Jurkat, Clone E6-1 (cell line): ENCODE measurements at places on chromosomes 11 and 22.
A peak's percentile ranks its signal among the peaks of the same experiment; 100 is the strongest.

- no peak for DNase-seq
Observed at GRCh38 chr11:110470716-110471115, 41.0 kb downstream of the FDX1 start.

GRCh38 chr11:59141673-59142460 is 789 bp upstream of the FAM111A start:
- DNase-seq, result no peak

- DNase-seq, result no peak
Observed at GRCh38 chr22:47247579-47248240, 485.3 kb downstream of the TBC1D22A start.

DNA sequence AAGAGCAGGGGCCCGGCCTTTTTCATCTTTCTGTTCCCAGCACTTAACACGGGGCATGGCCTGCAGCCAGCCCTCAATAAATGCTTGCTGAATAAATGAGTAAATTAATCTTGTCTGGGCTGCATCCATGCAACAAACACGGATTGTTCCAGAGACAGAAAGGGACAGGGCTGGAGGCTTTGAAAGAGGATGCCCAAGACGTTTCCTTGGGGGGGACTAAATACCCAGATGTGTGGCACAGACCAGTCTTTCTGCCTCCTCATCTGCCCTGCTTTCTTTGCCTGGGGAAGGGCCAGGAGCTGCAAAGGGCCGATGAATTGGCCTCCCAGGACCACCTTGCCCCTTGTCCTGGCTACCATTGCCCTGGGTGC is 40.4 kb downstream of the SHISAL1 start:
- DNase-seq, result no peak

DNA sequence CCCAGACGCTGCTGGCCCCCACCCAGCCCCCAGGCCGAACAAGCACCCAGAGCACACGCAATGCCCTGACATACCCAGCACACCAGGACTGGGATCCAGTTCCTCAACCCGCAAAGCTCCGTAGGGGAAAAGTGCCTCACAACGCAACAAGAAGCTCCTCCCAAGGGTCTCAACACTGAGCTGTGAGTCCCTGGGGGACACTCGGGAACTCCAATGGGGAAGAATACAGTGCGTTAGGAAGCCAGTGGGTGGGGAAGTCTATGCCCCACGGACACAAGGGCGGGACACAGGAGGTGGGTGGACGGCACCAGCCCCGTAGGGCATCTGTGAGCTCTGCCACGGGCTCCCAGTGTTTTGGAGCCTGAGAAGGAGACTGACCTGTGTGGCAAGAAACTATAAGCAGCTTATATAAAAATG is 1.6 kb downstream of the DEAF1 start:
- no peak for DNase-seq

- no peak for DNase-seq
Observed at GRCh38 chr11:1640076-1640946, 10.7 kb downstream of the KRTAP5-5 start.

DNA sequence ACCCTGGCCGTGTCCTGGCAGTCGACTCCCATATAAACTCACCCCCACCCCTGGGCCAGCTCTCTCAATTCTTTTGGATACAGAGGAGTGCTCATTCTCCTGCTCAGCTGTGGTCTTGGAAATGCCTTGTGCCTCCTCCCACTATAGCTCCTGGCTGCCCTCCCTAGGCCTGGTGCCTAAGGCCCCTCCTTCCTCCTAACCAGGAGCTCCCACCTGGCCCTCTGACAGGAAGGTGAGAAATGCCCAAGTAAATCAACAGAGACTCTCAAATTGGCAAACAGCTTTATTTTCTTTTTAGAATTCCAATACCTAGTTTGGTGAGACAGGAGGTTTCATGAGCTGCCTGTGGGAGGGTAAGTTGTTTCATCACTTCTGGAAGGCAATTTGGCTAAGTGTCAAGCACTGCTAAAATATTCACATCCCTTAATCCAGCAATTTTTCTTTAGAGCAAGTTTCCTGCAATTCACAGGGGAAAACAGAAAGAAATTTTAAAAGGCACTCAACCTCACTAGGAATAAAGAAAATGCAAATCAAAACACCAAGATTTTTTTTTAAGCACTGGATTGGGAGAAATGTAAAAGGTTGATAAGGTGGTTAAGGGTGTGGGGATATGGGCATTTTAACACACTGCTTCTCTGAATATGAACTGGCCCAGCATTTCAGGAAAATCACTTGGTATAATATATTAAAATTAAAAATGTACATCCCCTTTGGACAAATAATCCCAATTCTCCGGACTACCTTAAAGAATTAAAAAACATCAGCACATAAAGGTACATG is 209.7 kb upstream of the ARHGAP20 start:
- DNase-seq, result no peak

DNA sequence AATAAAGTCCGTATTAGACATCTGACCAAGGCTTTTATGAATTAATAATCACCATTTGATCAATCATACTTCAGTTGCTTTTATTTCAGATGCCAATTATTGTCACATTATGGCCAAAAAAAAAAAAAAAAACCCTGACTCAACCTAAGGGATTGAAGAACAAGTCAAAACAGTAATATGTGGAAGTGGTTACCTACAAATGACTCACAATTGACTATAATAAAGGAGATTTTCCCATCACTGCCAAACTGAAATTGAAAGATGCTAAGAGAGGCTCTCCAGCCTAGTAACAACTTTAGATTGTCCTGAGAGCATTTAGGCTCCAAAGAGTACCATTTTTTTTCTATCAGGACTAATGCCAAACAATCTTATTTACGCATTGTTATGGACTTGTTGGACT is 35.2 kb downstream of the SOX6 start:
- no peak for DNase-seq

DNA sequence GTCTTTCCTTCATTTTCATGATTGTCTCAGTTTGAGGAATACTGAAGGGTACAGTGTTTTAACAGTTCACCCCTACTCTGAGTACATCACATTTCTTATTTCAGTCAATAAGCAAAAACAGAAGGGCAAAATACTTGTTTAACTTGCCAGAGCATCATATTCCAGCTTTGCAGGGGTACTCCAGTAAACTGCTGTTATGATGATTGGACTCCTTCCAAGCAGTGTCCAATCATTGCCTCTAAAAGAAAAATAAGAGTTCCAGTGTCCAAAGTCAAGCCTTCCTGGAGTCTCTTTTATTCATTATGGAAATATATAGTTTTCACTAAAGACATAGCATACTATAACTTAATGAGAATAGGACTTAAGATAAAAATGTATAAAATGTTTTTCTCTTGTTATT is 105.1 kb downstream of the FANCF start:
- DNase-seq, result no peak

DNA sequence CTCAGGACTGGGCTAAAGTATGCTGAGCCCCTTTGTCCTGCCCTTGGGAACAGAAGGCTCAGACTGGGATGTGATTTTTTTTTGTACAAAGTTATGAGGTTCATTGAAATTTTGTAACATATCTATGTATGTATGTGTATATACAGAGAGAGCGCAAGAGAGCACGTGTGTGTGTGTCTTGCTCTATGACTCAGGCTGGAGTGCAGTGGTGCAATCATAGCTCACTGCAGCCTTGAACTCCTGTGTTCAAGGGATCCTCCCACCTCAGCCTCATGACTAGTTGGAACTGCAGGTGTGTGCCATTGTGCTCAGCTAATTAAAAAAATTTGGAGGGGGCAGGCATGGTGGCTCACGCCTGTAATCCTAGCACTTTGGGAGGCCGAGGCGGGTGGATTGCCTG is 5.7 kb downstream of the TMEM25 start:
- DNase-seq, result no peak

DNA sequence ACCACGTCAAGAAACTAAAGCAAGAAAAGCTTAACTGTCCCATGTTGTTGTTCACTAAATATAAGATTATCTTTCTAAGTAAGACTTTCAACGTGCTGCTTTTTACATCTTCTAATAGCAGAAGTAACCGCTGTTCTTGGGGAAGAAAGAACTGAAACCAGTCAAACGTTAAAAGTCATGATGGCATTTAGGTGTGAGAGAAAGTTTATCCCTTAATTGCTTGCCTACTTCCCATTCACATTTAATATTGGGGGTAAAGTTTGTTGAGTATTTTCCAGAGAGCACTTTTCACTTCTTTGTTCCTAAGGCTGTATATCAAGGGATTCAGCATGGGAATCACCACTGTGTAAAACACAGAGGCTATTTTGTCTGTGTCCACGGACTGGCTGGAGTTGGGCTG is 970 bp downstream of the OR5B21 start:
- DNase-seq, result no peak

DNA sequence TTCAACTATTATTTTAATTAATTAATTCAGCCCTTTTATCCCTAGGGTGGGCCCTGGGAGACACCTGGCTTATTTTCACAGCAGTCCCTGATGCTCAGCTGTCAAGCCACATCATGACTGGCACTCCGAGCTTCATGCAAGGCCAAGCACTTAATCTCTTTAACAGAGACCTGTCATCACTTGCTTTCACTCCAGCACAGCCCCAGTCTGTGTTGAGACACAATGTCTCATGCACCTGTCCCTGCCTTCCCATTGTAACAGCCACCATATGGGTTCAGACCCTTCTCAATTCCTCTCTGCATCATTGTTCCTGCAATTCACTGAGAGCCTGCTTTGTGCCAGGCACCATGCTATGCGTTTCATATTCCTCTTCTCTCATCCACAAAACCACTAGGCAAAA is 222.2 kb upstream of the TENM4 start:
- no peak for DNase-seq

DNA sequence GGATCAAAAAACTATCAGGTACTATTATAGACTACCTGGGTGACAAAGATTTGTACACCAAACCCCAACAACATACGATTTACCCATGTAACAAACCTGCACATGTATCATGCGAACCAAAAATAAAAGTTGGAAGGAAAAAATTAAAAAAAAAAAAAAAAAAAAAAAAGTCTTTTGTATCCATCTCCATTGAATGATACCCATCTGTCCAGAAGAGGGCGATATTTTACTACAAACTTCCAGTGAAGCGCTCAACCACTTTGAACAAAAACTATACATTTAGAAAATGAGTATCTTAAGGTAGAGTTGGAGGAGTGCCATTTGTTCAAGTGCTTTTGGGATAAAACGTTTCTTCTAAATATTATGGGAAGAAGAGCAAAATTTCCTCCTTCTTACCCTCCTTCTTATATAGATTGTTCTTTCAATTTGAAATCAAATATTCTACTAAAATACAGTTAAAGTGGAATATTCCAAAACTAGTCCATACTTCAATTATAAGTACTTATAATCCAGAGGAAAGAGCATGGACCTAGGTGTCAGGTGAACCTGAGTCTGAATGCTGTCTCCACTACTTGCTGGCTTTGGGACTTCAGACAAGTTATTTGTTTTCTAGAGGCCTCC is 23.3 kb downstream of the ARL14EP start:
- peak; percentile 70 for DNase-seq

- no peak for DNase-seq
Observed at GRCh38 chr11:26953770-26954392, 40.0 kb upstream of the FIBIN start.

GRCh38 chr22:37334859-37335805 is 52.8 kb downstream of the CYTH4 start:
- DNase-seq, result no peak

- no peak for DNase-seq
Observed at GRCh38 chr11:122209619-122210366, 93.8 kb upstream of the BLID start.

- DNase-seq, result no peak
Observed at GRCh38 chr11:124380585-124380984, 3.7 kb downstream of the OR8B2 start.

- no peak for DNase-seq
Observed at GRCh38 chr22:20298110-20298802, 21.6 kb downstream of the DGCR6L start.

DNA sequence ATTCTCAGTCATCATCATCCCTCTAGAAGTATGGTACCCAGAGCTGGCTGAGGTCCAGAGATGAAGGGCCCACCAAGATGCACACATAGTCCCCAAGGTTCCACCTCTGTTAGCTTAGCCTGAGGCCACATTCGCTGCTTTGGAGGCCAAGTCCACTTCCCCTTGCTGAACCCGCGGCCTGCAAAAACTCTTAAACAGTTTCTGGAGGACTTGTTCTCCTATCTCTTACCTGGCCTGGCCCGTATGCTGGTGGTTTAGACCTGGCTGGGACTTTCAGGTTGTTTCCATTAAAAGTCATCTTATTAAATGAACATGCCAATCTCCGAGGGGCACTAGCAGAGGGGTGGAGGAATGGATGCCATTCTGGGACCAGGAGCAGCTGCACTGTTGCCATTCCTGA is 64.6 kb downstream of the KCNC1 start:
- no peak for DNase-seq

GRCh38 chr22:24427500-24428164 is at the start of gene ADORA2A:
ADORA2A (plus strand) TSS chr22:24427599; CDS start chr22:24433405, 5,806 bp downstream.
- peak; percentile 90 for DNase-seq

GRCh38 chr11:121347094-121347493 is 54.5 kb downstream of the SC5D start:
- no peak for DNase-seq

DNA sequence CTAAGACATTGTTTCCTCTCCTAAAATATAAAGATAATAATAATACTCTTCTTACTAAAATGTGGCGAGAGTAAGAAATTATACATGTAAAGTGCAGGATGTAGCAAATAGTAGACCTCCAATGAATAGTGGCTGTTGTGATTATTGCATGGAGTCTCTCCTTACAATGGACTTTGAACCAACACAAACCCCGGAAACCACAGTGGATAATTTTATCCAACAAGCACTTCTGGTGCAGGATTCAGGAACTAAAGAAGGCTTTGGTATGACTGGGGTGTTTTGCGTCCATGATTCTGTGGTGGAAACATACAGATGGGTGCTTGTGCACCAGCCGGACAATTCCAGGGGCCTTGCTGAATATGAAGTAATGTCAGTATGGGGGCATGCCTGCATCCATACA is 146.4 kb upstream of the UBASH3B start:
- no peak for DNase-seq

DNA sequence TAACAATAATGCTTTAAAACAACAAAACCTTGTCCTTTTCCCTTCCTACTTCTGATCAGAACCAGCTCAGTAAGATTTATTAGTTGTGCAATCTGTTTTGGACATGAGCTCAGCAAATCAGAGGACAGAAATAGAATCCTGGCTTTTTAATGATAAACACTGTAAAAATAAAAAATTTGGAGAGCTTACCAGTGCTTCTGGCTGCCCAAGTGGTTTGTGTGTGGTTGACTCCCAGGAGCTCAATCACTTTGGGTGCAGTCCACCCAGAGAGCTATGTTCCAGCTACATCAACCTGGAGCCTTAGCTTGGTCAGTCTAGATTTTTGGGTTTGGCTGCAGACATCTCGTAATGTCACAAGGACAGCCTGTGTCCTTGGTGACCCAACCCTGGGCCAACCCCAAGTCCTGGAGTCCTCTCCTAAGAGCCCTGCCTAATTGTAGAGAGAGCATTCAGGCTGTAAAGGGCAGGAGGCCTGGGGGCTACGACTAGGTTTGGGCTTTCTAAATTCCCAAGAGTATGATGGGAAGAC is 28.5 kb downstream of the CD44 start:
- no peak for DNase-seq
